ENCODE measurements at places on chromosomes 2 and 18.

DNA sequence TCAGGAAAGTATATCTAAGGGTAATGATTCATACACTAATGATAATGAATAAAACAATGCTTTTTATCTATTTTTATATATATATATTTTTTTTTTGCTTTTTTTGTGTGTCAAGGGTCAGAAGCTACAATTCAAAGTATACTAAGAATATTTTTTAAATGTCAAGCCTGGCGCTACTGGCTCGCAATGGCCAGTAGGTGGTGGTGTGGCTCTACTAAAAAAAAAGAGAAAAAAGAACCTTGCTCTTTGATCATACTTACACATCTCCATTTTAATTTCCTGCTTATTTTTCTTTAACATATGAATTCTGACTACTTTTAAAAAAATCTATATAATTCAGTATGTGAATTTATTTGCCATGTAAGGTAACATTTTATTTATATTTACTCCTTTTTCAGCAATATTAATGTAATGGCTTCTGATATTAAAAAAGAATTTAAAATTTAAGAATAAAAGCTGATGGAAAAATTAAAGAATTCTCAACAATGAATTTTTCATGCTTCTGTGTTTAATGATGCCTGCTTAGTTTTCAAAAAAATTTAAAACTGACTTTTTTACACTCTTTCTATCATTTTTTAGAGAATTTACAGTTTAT lies 232.9 kb downstream of the GULP1 start:
- no peak for DNase-seq

DNA sequence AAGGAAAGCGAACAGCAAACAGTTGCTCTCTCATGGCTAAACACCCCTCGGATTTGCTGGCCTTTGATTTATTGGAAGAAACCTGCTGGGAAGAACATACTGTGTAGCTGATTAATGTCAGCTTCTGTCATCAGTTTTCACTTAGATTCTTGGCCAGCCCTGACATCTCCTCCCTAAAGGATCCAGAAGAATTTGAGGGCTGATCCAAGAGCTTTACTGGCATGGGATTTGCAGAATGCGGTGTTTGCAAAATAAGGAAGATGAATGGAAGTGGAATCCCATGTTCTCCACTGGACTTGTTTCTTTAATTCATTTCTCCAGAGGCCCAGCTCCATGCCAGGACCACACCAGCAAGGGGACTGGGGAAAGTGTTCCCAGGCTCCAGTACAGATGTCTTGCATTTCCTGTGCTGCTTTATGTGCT lies 80.5 kb downstream of the RDH14 start:
- DNase-seq, result no peak

DNA sequence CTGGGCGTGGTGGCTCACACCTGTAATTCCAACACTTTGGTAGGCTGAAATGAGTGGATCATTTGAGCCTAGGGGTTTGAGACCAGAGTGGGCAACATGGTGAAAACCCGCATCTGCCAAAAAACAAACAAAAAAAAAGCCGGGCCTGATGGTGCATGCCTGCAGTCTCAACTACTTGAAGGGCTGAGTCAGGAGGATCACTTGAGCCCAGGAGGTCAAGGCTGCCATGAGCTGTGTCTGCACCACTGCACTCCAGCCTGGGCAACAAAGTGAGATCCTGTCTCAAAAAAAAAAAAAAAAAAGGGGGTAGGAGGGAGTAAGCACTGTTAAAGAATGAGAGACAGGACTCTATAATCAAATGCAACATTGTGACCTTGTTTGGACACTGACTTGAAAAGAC lies 54.6 kb downstream of the HDLBP start:
- DNase-seq, result no peak

- DNase-seq, result no peak
Measured at GRCh38 chr2:102129951-102130646, 12.4 kb upstream of the IL1R1 start.

DNA sequence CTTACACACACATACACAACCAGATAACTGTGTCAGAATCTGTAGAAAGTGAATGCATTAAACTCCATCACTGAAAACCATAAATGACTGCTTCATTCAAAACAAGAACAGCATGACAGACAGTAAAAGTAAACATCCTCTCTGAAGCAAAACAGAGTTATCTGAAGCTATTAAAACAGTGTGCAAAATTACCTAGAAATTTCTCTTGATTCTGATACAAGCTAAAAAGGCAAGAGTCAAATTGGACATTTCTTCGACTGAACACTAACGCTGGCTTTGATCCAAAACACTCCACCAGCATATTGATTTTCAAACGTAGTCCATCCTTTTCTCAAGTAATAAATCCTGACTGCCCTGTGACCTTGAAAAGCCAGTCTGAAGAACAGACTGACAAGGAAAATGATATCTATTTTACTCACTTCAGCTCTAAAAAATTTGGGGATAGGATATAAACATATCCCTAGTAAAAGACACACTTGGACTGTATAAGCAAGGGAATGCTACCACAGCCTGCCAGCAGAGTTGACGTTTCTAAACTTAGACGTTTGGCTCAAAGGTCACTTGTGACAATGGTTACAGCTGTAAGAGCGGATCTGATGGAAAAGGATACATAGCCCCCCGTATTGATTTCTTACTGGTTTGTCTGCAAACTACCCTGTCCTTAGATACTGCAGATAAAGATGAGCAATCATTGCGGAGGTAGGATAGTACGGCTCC lies 128.9 kb upstream of the ITGB6 start:
- DNase-seq, result no peak

DNA sequence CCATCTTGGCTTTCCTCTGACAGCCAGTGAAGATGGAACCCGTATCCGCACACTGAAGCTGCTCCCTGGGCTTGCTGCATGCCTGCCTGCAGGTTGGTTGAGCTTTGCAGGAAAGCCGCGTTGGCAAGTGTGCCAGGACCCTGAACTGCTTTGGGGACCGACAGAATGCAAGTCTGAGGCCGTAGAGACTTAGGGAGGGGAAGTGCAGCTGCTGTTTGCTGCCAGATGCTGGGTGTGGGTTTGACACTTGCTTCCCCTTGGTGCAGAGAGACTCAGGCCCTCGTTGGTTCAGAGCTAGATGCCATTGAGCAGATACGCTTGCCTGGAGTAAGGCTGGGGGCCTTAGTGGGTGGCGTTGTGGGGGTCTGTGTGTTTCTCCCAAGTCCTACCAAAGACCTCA lies 13.1 kb upstream of the PHLPP1 start:
- no peak for DNase-seq

DNA sequence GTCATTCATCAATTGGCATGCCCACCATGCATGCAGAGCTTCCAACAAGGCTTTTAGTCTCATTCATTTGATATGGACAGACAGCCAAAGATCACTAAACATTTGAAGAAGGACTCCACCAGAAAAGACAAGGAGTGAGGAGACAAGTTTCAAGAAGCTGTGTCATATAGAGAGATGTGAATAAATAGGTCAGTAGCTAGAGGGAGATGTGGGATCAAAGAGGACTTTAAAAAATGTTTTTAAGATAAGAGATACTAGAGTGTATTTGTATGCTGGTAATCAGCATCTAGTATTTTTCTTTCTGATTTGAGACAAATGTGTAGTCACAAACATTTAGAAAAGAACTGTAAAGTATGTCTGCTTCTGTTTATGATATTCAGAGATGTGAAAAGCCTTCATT lies 48.5 kb downstream of the ANTXR1 start:
- no peak for DNase-seq

GRCh38 chr2:157468931-157469708 lies 25.2 kb upstream of the CYTIP start:
- DNase-seq, result no peak

DNA sequence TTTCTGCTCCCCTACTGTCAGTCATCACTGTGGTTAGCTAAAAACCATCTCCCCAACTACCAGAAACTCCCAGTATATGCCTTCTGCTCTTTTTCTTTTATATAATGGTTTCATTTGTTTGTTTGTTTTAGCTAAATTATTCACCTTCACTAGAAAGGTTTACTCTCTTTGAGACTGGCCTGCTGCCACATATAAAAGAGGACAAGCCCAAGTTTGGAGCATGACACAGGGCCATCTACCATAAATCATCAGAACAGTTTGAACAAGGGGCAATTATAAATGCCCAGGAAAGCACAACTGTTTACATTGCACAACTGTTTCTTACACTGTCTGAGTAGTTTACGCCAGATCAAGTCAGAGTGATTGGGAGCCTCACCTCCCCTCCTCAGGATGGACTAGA lies 471.0 kb upstream of the PIK3C3 start:
- no peak for DNase-seq

- DNase-seq, result no peak
Measured at GRCh38 chr2:143525402-143525860, 396.2 kb downstream of the ARHGAP15 start.

All from activated gamma-delta T cell treated with anti-CD3 and anti-CD28 coated beads, Interleukin-2, amount 50 U/mL, for 16 hours (primary cell).